ENCODE measurements at places on chromosomes 12 and 14.

DNA sequence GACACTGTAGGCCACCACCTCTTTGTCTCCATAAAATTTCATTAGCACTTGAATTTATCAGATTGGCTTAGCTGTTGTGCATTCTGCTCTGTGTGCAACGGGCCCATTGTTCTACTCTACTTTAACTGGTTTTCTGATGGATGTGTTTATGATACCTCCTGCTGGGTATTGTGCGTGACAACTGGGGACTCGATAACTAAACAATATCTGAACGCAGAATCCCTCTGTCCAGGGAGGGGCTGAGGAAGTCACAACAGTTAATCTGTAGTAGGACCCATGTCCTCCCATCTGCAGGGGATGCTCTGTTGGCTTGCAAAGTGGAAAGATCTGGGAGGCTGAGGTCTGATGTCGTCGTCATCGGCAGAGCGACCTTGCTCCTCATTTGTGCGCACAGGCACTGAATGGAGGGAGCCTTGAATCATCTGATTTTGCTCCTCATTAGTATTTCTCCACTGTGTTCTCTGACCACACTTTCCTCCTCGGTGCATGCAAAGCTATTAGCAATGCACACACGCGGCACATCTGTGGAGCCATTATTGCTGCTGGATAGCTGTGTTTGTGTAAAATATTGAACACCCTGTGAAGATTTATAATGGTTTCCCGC lies 422.5 kb downstream of the NRXN3 start:
- no peak for DNase-seq

DNA sequence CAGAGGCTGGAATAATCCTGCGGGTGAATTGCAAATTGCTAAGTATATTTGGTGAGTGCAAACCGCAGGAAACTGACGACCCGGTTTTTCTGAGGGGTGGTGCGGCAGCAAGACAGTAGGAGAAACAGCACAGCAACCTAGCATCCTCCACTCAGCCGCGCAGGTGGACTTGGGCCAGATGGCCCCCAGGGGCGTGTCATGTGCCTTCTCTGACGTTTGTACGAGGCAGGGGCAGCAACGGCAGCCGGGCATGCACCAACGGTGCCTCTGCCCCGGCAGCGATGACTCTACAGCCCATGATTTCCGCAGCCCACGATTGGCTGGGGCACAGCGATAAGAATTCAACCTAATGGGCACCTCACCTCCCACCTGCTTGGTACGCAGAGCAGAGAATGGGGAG lies 11.1 kb upstream of the CLEC2A start:
- peak; percentile 17 for DNase-seq

GRCh38 chr12:79737875-79738718 lies 47.3 kb upstream of the PAWR start:
- DNase-seq = peak; percentile 75

- no peak for DNase-seq
Measured at GRCh38 chr12:12087693-12088034, 16.9 kb downstream of the BCL2L14 start.

DNA sequence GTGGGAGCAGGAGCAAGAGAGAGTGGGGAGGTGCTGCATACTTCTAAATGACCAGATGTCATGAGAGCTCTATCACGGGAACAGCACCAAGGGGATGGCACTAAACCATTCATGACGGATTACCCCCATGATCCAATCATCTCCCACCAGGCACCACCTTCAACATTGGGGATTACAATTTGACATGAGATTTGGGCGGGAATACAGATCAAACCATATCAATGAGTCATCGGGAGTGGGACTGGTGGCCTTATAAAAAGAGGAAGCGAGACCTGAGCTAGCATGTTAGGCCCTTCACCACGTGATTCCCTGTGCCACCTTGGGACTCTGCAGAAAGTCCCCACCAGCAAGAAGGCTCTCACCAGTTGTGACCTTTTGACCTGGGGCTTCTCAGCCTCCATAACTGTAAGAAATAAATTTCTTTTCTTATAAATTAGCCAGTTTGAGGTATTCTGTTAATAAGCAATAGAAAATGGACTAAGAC lies 28.7 kb downstream of the COX8C start:
- no peak for DNase-seq

DNA sequence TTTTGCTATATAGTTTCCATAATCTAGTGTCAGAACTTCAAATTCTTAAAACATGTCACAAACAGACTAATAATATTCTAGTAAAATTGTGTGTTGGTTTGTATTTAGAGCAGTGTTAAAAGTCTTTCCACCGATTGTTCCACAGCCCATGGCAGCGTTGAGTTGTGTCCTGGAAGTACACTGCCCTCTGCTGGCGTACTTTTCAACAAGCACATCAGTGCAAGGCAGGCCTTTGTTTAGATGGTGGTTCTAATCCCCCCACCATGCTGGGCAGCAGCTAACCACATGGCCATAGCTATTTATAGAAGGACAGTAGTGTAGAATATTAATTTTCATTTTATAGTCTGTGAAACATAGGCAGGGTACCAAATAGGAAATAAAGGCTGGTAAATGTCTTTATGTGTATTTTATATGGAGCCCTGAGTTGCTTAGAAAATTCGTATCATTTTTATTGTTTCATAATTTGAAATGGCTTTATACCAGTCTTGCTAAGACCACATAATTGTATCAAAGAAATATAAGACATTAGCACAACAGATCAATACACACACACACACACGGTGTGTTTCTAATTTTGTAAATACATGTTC lies 235.4 kb downstream of the SEC23A start:
- DNase-seq = peak; percentile 20

- DNase-seq = no peak
Measured at GRCh38 chr14:105914738-105915385, 388.5 kb downstream of the TMEM121 start.

- DNase-seq = no peak
Measured at GRCh38 chr14:36204461-36205073, 28.0 kb upstream of the PTCSC3 start.

DNA sequence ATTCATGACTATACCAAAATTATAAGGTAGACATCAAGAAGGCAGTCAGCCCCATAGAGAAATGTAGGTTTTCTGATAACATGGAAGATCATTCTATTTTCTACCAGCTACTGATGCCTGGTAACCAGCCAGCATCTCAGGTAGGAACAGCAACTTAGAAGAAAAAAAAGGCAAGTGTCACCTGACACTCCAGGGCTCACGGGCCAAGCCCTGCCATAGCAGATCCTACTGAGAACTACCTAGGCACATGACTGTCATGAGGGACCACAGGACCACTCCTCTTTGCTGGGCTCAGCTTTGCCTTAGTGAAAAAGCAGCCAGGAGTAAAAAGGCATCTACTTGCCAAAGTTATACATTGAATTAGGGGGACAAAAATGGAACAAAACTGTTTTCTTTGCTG lies 33.4 kb downstream of the CORO1C start:
- no peak for DNase-seq

GRCh38 chr14:88225721-88226120 lies 97.3 kb downstream of the KCNK10 start:
- DNase-seq = no peak

- DNase-seq = peak; percentile 82
Measured at GRCh38 chr14:81400202-81400678, at the start of gene STON2. TSS of gene STON2 (minus strand) at chr14:81400324. CDS start at chr14:81398382, 1,942 bp downstream.

DNA sequence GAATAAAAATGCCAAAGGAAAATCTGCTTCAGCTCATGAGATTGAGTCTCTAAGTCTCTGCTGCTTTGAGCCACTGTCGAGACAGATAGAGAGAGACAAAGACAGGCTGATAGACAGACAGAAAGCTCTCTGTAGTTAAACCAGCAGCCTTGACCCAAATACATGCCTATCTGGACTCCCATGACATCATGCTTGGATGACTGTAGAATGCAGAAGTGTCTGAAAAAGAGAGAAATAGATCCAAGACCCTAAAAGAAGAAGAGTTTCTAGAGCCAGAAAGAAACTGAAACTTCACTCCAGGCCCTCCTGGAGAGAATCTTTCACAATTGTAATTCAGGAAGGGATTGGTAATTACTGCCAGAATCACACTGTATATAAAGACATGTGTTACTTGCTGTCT lies 122.6 kb upstream of the PLXNC1 start:
- DNase-seq = no peak

GRCh38 chr12:22287776-22288621 lies 46.5 kb downstream of the ST8SIA1 start:
- no peak for DNase-seq

GRCh38 chr14:72480464-72481243 lies 413.2 kb downstream of the DPF3 start:
- no peak for DNase-seq

GRCh38 chr12:59396519-59396918 lies 199.3 kb upstream of the SLC16A7 start:
- no peak for DNase-seq

All from RWPE1 (cell line).